Activated CD4-positive, CD25-positive, alpha-beta regulatory T cell treated with anti-CD3 and anti-CD28 coated beads, Interleukin-2, amount 50 U/mL, for 72 hours (primary cell): ENCODE measurements at places on chromosomes 16 and 17.

DNA sequence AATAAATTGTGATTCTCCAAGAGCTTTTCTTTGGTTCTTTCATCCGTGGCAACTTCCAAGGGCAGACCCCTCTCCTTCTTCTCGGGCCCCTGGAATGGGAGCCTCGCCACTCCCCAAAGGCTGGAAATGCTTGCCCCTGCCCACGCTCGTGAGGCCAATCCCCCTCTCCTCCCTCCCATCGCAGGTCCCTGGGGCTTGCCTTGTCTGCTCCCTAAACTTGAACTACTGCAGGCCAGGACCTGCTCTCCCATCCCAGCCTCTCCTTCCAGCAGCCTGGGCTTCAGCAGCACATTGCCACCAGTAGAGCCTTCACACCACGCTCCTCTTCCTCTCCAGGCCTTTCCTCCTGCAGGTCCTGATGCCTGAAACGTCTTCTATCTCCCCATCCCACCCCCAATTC, 11.1 kb downstream of the PITPNM3 start:
- no peak for DNase-seq

- no peak for DNase-seq
Observed at GRCh38 chr17:40909755-40910154, 24.7 kb upstream of the KRT20 start.

- DNase-seq: no peak
Observed at GRCh38 chr17:47208744-47209488, at the start of gene MYL4. Gene MYL4 (plus strand): TSS chr17:47209348. CDS start chr17:47209423, 75 bp downstream.

DNA sequence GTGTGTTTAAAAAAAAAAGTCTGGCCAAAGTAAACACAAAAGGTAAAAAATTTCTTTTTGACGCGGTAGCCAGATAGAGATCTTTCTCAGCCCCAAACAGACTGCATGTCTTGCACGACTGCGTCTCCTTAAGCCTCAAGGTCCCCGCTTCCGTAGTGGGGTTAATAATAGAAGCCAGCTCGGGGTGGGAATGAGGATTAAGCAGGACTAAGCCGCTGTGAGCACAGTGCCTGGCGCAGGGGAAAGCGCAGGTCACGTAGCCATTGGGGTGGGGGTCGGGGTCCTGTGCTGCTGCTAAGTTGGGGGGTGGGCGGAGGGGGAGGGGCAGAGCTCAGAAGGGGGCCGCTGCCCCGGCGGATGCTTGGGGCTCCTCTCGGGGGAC, 521 bp downstream of the GGA2 start:
- no peak for DNase-seq

GRCh38 chr16:58938811-58939210, 204.7 kb upstream of the GOT2 start:
- DNase-seq: no peak
